ENCODE measurements at places on chromosomes 16 and 17.

DNA sequence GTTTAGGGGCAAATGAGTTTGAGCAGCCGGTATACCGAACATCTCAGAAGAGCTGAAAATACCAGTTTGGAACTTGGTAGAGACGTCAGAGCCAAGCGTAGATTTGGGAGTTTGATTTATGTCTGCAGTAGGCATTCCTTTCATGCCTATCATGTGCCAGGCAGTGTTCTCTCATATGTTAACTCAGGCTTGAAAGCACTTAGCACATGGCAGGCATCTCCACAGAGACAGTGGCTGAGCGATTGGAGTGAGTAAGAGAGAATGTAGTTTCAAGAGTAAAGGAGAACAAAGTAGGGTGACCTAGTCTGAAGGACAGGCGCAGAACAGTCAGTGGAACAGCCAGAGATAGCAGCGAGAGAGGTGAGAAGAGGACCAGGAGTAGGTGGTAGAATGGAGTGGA lies 207.0 kb downstream of the FTO start:
- DNase-seq, result no peak

- DNase-seq, result no peak
Measured at GRCh38 chr17:19677736-19678379, 29.3 kb downstream of the ALDH3A2 start.

DNA sequence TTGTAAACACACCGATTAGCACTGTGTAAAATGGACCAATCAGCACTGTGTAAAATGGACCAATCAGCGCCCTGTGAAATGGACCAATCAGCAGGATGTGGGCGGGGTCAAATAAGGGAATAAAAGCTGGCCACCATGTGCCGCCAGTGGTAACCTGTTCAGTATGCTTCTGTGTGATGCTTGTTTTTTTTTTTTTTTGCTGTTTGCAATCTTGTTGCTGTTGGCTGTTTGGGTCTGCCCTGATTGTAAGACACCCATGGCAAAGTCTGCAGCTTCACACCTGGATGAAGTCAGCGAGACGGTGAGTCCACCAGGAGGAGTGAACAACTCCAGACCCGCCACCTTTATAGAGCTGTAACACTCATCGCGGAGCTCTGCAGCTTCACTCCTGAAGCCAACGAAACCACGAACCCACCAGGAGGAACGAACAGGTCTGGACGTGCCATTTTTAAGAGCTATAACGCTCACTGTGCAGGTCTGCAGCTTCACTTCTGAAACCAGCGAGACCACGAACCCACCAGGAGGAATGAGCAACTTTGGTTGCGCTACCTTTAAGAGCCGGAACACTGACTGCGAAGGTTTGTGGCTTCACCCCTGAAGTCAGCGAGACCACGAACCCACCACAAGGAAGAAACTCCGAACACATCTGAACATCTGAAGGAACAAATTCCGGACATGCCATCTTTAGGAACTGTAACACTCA lies 85.0 kb upstream of the MED9 start:
- DNase-seq, result peak; percentile 76

- DNase-seq, result no peak
Measured at GRCh38 chr17:67638871-67639270, 78.9 kb upstream of the NOL11 start.

GRCh38 chr16:85042167-85042526 lies 14.6 kb downstream of the KIAA0513 start:
- DNase-seq, result no peak

- DNase-seq, result no peak
Measured at GRCh38 chr16:20323591-20324117, 3.7 kb downstream of the GP2 start.

DNA sequence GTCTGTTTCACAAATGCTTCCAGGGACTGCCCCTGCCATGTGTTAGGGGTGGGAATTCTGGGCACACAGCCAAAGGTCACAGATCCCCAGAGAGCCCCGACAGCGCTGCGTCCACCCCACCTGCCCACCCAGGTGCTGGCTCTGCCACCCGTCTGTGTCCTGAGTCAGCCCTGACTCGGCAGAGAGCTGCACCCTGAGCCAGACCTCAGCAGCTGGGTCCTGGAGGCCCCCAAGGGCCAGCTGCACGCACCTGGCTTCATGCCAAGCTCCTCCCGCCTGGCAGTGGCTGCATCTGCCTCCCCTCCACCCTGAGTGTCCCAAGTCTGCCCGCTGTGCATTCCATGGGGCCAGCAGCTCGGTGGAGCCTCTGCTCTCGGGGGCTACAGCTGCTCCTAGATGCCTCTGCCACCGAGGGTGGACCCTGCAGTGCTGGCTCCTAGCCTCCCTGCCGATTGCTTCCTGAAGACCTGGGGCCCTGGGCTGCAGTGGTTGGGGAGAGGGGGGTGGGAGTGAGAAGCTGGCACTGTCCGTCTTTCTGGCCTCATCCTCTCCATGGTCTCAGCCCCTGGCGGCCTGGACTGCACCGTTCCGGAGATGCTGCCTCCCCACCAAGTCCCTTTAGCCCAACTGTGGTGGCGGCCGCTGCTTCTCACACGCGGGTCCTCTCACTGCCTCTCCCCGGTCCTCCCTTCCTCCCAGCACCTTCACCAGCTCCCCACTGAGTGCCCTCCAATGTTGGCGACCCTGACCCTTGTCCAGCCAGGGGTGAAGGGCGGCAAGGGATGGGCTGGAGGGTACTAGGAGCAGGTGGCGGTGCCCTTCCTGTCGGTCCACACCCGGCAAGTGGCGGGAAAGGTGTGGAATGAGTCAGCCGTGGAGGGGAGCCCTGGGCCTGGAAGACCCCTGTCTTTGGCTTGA lies 3.0 kb downstream of the SECTM1 start:
- DNase-seq, result no peak

DNA sequence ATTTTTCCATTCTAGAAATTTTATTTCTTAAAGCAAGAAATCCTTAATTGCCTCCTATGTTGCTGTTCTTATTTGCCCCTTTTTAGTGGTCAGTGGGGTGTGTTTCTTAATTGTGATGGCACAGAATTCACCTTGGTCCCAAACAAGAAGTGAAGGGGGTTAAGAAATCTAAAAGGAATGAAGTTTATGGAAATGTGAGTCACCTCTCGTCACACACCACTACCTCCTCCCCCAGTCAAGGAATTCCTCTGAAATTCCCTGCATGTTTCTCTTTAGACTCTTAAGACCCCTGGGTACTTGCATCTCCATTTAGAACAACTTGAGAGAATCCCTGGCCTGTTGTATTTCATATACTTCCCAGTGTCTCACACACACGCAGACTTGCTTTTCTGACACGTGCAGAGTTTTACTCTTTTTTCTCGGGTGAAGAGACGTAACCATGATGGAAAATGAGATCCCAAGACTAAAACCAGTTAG lies 247.4 kb downstream of the PRKCA start:
- DNase-seq, result no peak

GRCh38 chr17:34675605-34676004 lies 96.2 kb downstream of the TMEM132E start:
- no peak for DNase-seq

DNA sequence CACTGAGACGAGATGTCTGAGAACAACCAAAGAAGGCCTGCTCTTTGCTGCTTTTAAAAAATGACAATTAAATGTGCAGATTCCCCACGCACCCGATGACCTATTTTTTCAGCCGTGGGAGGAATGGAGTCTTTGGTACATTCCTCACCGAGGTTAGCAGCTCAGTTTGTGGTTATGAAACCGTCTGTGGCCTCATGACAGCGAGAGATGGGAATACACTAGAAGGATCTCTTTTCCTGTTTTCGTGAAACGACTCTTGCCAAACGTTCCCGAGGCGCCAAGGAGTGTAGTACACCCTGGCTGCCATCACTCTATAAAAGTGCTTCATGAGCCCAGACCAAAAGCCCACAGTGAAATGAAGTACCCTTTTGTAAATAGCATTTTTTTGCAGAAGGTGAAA lies 87.8 kb downstream of the CRISPLD2 start:
- no peak for DNase-seq

- DNase-seq, result no peak
Measured at GRCh38 chr17:8072341-8072728, 15.2 kb downstream of the ALOX12B start.

DNA sequence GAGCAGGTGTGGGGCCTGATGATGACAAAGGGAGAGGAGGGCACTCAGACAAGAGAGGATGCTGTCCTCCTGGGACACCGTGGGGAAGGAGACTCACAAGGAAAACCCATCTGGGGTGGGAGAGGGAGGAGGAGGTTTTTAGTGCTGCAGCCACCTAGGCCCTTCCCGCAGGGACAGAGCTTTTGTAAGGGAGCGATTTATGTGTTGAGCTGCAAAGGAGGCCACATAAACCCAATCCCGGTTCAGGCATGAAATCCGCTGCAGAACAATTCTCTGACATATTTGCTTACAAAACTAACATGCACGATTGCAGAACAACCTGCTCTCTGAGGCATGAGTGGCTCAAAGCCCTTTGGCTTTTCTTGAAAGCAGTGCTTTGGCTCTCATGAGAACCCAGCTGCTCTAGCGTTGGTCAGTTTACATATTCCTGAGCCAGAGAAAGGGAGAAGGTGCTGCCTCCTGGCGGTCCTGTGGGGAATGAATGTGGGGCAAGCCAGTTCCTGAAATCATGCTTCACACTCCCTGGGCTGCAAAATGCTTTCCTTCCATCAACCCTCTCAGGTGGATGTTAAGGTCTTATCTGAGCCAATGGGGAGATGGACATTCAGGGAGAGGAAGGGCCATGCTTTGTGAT lies 122.4 kb upstream of the NLRP1 start:
- peak; percentile 58 for DNase-seq

GRCh38 chr16:27511657-27512448 lies 37.9 kb downstream of the GTF3C1 start:
- no peak for DNase-seq

DNA sequence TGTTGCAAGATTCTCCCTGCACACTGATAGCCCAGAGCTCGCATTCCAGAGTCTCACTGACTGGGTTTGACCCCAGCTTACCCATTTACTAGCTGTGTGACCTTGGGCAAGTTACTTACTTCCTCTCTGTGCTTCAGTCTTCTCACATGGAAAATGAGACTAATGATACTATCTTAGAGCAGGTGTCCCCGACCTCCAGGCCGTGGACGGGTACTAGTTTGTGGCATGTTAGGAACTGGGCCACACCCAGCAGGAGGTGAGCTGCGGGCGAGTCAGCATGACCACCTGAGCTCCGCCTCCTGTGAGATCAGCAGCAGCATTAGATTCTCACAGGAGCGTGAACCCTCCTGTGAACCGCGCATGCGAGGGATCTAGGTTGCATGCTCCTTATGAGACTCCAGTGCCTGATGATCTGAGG lies 15.8 kb downstream of the ANKFY1 start:
- no peak for DNase-seq

DNA sequence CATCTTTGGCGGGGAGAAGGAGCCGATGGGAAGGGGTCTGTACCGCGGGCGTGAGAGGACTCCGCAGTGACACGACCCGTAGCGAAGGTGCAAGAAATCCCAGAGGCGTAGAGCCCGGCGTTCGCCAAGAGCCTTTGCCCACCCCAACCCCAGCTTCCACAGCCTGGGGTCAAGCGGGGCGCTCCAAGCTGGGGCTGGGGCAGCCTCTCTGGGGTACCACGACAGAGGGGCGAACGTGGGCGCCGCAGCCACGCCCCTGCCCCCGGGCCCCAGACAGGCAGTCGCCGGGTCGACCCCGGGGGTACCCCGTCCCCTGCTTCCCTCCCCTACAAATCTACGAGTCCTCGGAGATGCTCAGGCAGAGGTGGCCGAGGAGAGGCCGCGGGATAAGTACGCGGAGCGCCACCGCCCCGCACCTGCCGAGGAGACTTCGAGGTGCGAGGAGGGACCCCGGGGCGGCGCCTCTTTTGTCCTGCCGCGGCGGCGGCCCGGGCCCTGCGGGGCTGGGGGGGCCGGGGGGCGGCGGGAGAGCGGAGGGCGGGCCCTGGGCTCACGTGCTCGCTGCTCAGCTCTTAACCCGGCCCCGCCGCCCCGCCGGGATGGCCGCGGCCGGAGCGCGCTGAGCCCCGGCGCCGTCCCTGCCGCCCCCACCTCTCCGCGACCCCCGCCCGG lies at the start of gene ADAM11:
Gene ADAM11 (plus strand): TSS at position 575 of the 672 bp plus-strand sequence. CDS start 212 bp downstream, outside the sequence.
- no peak for DNase-seq

- no peak for DNase-seq
Measured at GRCh38 chr17:6708357-6708961, 4.7 kb downstream of the SLC13A5 start.

- no peak for DNase-seq
Measured at GRCh38 chr17:44840936-44841335, 6.7 kb upstream of the HIGD1B start.

- no peak for DNase-seq
Measured at GRCh38 chr16:31513884-31514283, 5.7 kb upstream of the RUSF1 start.

- DNase-seq, result no peak
Measured at GRCh38 chr16:5490499-5490898, 392.9 kb upstream of the EEF2KMT start.

- no peak for DNase-seq
Measured at GRCh38 chr17:30573603-30574175, 96.5 kb downstream of the GOSR1 start.

DNA sequence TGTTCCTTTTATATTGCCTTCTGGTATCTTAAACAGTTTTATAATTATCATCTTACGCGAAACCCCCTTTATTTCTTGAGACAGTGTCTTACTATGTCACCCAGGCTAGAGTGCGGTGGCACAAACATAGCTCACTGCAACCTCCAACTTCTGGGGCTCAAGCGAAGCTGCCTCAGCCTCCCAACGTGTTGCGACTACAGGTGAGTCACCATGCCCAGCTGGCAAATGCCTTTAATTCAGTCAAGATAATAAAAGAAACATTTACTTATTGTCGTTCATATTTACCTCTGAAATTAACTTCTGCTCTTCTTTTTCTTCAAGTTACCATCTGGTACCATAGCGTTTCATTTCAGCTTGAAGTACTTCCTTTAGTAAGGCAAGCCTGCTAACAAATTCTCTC lies 43.9 kb downstream of the FBXL20 start:
- no peak for DNase-seq

GRCh38 chr17:38809828-38810227 lies 10.5 kb upstream of the PIP4K2B start:
- DNase-seq, result no peak

DNA sequence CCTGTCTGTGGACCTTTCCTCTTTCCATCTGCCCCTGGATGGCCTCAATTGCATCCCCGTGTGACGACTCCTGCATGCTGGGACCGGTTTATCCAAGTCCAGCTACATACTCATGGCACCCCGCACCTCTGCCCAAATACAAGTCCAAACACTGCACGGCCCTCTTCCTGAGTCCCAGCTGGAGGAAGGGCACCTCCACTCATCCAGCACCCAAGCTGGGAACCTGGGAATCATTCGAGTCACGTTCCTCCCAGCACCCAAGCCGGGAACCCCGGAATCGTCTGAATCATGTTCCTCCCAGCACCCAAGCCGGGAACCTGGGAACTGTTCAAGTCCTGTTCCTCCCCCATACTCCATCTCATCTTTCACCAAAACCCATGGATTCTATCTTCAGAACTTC lies 10.2 kb downstream of the TRARG1 start:
- DNase-seq, result no peak

GRCh38 chr17:78817123-78817522 lies 23.5 kb downstream of the USP36 start:
- DNase-seq, result peak; percentile 66

DNA sequence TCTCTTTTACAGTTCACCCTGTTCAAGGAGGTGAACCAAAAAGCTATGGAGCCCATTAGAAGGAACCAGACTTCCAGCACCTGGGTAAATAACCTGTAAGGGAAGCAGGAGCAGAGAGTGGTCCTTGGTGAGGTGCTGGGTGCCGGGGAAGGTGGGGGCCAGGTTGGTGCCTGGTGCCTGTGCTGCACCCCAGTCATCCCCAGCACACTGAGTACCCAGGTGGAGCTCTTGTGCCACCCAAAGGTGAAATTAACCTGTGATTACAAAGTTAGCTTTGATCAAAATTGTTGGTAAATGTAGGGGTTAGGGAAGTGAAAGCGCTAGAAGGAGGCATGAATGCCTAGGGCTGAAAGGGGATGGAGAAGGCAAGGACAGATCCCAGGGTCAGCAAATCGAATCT lies 58.6 kb downstream of the CDRT4 start:
- DNase-seq, result no peak

GRCh38 chr16:17416461-17417311 lies 54.1 kb downstream of the XYLT1 start:
- peak; percentile 6 for DNase-seq
